Fibroblast of the aortic adventitia (primary cell): ENCODE measurements at places on chromosomes 3 and 15. TPM values are rescaled to one million over a fixed set of nuclear protein-coding genes. Genes with fewer than 3 reads are reported as not detected.
A peak's percentile ranks its signal among the peaks of the same experiment; 100 is the strongest.

GRCh38 chr3:119613872-119614271, 16.2 kb downstream of the PLA1A start:
- no peak for DNase-seq

- DNase-seq: no peak
These were observed 82.8 kb downstream of the PCSK6 start for GRCh38 chr15:101406526-101407195.

Gene LNP1
- 3.0 and 11.0 TPM in 2 replicates for total RNA-seq

Gene GPR149
- not detected in 2 replicates for total RNA-seq

- peak; percentile 86 for DNase-seq
These were observed 477.6 kb downstream of the ZNF385D start for GRCh38 chr3:21273259-21274025.

DNA sequence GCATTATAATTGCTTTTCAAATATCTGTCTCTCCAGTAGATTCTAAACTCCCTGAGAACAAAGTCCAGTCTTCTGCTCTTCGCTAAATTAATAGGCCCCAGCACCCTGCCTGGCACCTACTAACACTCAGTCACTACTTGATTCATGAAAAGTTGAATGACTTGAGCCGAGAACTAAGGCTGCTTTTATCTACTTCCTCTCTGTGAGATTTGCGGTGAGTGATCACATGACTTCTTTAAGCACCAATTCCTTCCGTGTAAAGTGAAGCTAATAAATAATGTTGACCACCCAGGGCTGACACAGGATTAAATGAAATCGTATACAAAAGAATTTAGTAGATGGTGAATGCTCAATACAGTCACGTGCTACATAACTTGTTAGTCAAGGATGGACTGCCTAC, 44.6 kb upstream of the PGPEP1L start:
- no peak for DNase-seq

Gene DNAH12
- total RNA-seq: 0.09 and 0.25 TPM in 2 replicates

DNA sequence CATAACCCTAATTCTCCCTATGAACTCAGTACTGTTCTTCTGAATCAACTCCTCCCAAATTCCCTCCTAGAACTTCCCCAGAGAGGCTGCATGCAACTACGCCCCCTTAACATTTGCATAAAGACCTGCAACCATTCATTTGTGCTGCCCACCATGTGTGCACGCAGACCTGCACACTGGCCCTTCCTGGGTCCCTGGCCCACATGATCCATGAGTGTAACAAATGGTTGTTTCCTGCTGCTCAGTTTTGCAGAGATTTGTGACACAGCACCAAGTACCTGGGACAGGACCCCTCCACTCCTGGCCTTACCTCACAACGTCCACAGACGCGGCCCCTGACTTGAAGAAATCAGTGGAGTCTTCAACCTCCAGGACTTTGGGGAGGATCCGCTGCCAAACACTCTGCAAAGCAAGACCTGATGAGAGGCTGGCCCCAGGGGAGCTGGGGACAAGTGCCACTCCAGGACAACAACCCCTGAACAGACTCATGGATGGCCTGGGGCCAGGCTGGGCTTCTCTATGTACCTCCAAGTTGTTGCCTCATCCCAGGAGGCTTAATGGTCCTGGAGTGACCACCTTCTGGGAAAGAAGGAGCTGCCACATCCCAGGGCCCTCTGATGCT, 33.8 kb downstream of the ALDH1L1 start:
- DNase-seq: no peak

- no peak for DNase-seq
These were observed 525.1 kb upstream of the GOLIM4 start for GRCh38 chr3:168620854-168621253.

Gene CYP1A1
- 0.63 TPM in 1 of 2 replicates, not detected in the other for total RNA-seq

GRCh38 chr3:56219894-56220805, 248.1 kb downstream of the ERC2 start:
- DNase-seq: no peak

DNA sequence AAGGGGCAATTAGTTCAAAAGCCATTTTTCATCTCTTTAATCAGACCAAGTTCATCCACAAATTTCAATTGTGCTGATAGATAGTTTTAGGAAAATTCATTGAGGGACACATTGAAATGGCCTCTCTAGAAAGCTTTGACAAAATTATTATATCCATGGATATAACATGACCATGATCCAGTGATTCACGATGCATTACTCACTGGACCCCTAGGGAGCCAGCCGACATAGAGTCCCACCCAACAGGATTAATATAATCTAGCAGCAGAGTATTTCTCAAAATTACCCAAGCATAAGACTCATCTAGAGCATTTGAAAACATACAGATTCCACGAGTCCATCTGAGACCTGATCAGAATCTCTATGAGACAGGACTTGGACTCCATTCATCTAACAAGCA, 100.3 kb downstream of the FRMD5 start:
- DNase-seq: peak; percentile 48

GRCh38 chr15:99202176-99202552, 47.2 kb downstream of the TTC23 start:
- no peak for DNase-seq

Gene GPR156
- total RNA-seq: 0.90 and 4.0 TPM in 2 replicates

- DNase-seq: no peak
These were observed 71.3 kb upstream of the TBC1D23 start for GRCh38 chr3:100189444-100189964.

Gene SLC28A1
- total RNA-seq: not detected in 2 replicates

- DNase-seq: peak; percentile 73
These were observed 18.2 kb downstream of the PLOD2 start for GRCh38 chr3:146142757-146143156.

DNA sequence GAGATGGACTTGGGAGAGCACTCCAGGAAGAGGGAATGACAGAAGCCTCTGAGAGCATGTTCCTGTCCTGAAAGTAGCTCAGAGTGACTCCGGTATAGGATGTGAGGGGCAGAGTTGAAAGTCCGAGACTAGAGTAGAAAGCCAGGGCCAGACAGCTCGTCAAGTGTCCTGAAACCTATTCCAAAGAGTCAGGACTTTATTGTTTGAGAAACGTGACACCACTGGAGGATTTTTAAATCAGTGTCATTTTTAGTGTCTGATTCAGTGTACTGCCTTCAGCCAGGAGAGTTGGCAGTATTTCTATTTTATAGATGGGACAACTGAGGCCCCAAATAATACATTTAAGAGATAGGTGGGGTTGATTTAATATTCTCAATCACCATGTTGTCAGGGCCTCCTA, 1.6 kb upstream of the RBMS3 start:
- no peak for DNase-seq

DNA sequence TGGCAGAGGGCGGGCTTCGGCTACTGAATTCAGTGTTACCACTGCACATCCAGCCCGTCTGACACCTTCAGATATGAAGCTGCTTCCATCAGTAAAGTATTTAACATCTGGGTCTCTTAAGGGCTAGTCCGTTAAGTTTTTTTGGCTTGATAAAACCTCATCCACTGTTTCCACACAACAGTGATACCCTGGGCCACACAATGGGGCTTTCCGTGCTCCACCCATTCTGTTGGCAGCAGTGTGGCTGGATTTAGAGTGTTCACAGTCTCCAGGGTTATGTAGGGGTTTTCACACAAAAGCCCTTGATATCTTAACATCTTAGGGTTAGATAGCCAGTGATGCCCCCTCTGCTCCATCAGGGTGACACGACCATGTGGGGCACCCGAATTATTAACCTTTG, 165.0 kb downstream of the STXBP5L start:
- DNase-seq: no peak

Gene SH2D7
- not detected in 2 replicates for total RNA-seq

- DNase-seq: peak; percentile 89
These were observed 129.8 kb downstream of the SATB1 start for GRCh38 chr3:18295171-18295920.

GRCh38 chr3:71064956-71065763, 518.4 kb downstream of the FOXP1 start:
- peak; percentile 55 for DNase-seq

- no peak for DNase-seq
These were observed 125.6 kb downstream of the P3H2 start for GRCh38 chr3:189995129-189995528.

DNA sequence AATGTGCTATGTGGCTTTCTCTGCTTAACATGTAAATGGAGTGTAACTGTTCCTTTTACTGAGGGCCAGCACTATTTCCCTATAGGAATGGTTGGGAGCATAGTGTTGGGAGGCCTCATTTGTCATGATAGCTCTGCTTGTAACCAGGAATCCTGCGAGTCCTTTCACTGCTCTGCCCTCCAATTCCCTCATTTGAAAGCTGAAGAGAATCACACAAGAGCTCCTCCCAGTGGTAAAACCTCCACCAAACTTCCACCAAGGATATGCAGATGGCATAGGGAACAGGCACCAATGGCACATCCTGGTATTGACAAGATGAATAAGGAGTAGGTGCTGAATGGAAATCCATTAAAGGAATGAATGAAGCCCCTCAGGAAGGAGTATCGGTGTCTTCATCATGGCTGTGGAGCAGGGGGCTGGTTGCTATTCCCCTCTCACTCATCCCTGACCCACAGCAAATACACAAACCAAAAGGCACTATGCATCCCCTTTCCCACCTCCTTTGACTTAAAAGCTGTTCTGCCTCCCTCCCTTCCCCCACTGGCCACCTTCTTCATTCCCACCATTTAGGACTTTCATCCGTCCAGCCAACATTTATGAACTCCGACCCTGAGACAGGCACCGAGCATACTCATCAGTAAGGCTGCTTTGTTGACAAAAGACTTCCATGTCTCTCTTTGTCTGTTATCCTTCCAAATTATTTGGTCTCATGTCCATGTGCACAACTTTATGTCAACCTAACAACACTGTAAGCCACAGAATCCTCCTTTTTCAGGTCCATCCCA, 560.8 kb downstream of the FOXP1 start:
- DNase-seq: peak; percentile 15

Gene ZMYND10
- total RNA-seq: 0.81 and 0.82 TPM in 2 replicates

DNA sequence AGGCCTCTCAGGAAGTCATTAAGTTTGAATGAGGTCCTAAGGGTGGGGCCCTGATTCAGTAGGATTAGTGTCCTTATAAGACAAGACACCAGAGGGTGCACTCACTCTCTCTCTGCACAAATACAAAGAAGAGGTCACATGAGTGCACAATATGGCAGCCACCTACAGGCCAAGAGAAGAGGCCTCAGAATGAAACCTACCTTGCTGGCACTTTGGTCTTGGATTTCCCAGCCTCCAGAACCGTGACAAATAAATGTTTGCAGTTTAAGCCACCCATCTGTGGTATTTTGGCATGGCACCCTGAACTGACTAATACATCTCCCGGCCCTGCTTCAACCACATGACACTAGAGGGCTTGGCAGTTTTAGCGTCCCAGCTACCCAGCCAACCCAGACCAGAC, 73.9 kb upstream of the CHRNB4 start:
- no peak for DNase-seq

Gene STRIT1
- not detected in 2 replicates for total RNA-seq

Gene GCSAM
- total RNA-seq: not detected in 2 replicates

Gene HCN4
- total RNA-seq: not detected in 2 replicates

DNA sequence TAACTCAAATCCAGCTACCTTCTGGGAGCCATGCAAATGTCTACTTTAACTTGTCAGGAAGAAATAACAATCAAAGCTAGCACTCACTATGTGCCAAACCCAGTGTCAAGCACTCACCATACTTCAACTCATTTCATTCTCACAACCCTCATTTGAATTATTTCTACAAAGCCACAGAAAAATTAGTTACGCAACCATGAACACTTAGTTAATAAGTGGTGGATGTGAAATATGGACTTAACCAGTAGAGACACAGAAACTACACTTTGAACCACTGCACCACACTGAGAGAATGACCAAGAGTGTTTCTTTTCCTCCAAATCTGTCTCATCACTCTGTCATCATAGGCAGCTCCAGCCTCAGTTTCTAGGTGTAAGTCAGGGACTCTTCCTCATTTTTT, 91.0 kb upstream of the MBNL1 start:
- no peak for DNase-seq

Gene WNT5A
- total RNA-seq: 5.8 and 42.4 TPM in 2 replicates

GRCh38 chr3:194089357-194090177, 46.4 kb upstream of the HES1 start:
- peak; percentile 94 for DNase-seq

- no peak for DNase-seq
These were observed 260.6 kb downstream of the ARRDC4 start for GRCh38 chr15:98221144-98221543.

DNA sequence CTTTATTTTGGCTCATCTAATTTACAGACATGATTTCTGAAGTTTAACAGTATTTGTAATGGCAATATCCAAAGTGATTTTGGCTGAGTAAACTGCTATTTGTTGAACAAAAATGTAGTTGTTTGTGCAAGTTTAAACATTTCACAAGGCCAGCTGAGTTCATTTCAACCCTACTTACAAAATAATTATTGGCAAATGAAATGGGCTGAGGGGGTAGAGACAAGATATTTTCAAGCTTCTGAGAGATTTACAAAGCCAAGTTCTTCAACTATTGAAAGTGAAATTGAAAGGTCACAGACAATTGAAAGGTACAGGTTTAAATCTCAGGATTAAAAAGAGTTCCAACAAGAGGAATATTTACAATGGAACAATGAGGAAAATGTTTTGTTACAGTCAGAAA, 77.1 kb downstream of the DUT start:
- DNase-seq: no peak

Gene MAGEL2
- total RNA-seq: under 0.01 and 0.08 TPM in 2 replicates

DNA sequence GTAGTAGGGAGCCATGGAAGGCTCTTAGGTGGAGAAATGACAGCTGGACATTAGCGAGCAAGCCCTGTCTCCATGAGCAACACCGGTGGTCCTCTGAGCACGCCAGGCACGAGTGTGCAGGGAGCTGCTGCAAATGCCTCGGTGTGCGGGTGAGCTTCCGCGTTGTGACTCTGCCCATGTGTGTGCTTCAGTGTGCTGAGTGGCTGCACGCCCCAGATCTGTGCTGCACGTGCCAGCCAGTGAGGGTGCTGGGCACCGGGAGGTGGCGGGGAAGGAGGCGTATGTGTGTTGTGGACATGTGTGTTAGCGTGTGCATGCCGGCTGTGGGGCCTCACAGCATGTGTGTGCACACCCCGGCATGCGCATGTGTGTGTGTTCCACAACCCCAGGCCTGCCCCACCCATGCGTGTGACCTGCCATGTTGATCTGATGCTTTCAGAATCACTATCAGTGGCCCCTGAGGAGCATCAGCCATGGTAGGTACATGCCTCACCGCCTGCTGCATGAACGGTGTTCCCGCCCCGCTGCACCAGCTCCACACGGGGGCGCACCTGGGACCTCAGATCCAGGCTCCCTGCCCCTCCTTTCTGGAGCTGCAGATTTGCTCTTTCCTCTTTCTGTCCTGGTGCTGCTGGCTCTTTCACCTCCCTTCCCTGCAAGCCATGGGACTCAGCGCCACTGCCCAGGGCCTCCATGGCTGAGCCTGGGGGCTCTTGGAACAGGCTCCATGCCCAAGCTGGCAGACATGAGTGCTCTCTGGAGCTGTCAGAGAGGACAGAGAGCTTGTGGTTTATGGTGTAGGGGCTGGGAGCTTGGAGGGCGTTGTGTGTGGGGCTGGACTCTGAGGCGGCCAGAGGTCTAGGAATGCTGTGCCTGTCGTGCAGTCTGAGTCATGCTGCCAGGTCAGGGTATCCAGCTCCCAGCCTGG, 169.4 kb downstream of the TBC1D2B start:
- no peak for DNase-seq

GRCh38 chr3:81776643-81777042, 15.2 kb upstream of the GBE1 start:
- no peak for DNase-seq

Gene CLDN18
- not detected in 2 replicates for total RNA-seq

Gene C3orf70
- total RNA-seq: 0.16 and 1.1 TPM in 2 replicates

- peak; percentile 90 for DNase-seq
These were observed 2.5 kb upstream of the FANCD2 start for GRCh38 chr3:10023587-10024310.
